Omental fat pad (tissue), 4 donors: ENCODE measurements at places on chromosomes 7 and 10.

GRCh38 chr7:55050281-55050680 lies 31.5 kb downstream of the EGFR start:
- no peak for DNase-seq

GRCh38 chr10:113267619-113268562 lies 285.0 kb upstream of the HABP2 start:
- no peak for DNase-seq

- DNase-seq = no peak
Observed at GRCh38 chr10:58262766-58263165, 4.9 kb downstream of the IPMK start.

DNA sequence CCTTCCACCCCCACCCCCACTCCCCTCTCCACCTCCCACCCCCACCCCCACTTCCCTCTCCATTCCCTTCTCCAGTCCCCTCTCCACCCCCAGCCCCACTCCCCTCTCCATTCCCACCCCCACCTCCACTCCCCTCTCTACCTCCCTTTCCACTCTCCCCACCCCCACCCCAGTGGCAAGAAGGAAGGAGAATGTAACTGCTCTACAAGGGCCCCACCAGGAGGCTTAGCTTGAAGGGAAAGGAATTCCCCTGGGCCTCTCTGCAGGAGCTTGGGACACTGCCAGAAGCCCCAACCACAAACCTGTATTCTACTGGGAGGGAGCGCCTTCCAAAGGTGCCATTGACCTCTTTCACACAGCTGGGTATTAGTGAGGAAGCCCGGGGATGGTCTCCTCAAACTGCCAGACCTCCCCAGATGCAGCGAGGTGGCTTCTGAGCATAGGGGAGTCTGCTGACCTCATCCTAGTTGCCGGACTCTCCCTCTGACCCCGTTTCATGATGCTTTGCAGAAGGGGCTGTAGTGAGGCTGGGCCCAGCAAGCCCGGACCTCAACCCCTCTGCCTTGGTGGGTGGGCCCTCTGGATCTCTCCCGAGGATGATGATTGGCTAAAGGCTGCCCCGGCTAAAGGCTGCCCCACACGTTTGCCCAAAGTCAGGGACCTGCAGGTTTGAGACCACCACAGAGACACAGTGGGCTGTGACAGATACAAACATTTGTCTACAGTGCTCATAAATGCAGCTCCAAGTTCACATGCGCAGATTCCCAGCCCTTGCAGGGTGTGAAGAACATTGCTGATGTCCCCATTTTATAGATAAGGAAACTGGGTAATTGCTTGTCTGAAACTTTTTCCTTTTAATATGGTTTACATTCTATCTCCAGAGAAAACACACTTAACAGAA lies 2.9 kb downstream of the DEPP1 start:
- no peak for DNase-seq

DNA sequence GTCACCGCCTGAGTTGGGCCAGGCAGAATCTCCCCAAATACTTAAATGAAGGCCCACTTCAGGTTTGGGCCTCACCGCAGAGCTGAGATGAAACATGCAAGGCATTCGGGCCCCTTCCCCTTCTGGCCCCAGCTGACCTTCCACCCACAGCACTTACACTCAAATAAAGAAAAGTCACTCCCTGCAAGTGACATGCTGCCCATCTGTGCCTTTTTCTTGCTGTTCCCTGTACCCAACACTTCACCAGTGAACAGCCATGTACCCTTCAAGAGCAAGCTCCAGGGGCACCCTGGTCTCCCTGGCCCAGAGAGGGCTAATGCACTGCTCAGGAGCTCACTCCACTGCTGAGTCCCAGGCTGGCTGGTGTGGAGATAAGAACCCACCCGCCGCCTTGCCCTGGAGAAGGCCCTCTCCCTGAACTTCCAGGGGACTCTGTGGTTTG lies 40.7 kb downstream of the ZCCHC24 start:
- no peak for DNase-seq

- DNase-seq = no peak
Observed at GRCh38 chr7:101903515-101903868, 86.1 kb downstream of the CUX1 start.

DNA sequence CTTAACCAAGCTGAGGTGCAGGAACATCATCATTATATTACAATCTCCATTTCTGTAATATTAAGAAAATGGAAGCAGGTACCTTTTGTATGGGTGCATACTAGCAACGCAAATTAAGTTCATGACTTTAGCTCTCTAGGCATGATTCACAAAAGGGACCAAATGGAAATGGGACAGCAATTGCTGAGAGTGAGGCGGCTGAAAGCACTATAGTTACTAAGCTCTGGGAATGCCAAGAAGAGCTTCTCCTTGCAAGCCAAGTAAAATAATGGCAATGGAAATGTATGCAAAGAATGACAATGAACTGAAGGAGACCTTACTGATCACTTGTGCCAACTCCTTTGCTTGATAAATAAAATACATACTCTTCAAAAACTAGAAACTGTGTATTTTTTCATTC lies 36.2 kb upstream of the RNF148 start:
- DNase-seq = no peak

DNA sequence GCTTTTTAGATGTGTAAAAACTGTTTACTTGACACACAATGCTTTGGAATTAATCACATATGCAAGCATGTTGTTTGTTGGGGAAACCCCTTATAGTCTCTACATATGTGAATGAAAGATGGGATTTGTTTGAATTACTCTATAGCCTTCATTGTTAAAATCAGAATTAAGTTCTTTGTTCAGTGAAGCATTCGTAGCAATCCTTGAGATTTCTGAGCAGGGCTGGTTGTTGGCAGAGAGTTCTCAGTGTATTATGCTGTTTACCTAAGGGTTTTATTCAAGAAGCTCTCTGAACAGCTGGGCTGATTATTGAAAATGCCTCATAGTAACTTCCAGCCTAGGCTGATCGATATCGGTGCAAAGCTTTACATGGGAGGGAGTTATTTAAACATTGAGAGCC lies 190.9 kb downstream of the VTI1A start:
- no peak for DNase-seq

DNA sequence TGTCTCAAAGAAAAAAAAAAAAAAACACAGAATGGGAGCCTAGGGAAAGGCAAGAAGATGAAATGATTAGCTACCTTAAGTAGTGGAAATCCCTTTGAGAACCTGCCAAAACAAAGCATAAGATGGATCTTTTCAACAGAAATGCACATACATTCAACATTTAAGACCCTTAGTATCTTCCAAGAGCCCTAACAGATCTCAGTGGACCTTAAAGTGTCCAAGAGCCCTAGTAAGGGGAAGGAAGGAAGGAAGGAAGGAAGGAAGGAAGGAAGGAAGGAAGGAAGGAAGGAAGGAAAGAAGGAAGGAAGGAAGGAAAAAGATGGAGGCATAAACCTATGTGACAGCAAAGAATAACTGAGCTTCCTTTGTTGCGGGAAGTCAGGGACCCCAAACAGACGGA lies 11.6 kb upstream of the MACROH2A2 start:
- DNase-seq = no peak
